CD4-positive, alpha-beta T cell treated with Interleukin-10 for 1 hour (primary cell): ENCODE measurements at places on chromosomes 5 and 9.

DNA sequence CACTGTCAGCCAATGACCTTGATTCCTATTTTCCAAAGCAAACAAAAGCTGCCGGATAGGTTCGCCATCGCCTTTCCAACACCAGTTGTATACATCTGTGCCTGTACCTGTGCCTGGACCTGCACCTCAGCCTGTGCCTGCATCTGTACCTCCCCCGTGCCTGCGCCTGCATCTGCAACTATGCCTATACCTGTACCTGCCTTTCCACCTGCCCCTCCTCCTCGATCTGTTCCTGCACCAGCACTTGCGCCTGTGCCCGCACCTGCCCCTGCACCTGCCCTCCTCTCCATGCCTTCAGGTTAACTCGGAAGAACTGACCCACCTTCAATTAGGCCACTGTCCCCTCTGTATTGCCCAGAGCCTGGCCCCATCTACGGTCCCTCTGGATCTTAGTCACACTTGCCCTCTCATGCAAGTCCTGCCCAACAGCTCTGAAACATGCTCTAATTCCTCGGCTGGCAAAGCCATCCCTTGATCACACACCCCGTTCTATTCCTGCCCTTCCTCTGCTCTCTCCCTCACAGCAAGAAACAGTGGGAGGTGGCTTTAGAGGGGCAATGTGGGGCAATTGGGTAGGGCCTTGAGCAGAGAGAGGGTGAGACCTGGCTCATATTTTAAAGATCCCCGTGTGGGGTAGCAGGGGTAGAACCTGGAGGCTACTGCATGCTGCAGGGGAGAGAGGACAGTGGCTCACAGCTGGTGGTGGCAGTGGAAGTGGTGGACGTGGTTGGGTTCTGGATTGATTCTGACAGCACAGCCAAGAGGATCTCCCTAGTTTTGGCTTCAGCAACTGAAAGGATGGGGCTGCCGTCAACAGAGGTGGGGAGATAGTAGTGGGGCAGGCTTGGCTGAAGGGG, 59.6 kb upstream of the PHYKPL start:
- DNase-seq: no peak

DNA sequence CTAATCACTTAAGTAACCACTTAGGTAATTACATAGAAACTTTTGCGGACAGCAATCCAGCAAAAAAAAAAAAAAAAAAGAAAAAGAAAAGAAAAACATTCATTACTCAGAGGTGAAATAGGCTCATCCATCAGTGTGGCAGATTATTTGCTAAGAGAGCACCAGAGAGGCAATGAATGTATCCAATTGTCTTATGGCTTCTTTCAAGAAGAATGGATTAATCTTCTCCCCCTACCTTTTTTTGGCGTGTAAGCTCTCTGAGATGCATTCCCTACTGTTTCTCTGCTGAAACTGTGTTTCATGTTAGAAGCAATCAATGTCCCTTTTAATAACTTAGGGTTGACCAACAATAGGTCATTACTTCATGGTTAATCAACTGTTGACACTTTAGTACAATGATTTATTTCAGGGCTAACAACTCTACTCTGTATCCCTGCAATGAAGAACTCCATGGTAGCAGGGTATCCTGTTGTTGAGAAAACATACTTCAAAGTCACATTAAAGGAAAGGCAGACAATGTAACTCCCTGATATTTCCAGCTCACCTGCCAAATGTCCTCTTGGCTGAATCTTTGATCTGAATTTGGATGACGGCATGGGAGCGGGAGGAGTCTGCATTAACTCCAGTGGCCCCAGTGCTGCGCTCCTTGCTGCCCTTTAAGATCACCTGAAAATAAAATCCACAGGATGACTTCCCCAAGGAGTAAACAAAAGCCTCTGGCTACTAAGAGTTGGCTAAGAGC, 57.6 kb downstream of the KIF24 start:
- DNase-seq: no peak

DNA sequence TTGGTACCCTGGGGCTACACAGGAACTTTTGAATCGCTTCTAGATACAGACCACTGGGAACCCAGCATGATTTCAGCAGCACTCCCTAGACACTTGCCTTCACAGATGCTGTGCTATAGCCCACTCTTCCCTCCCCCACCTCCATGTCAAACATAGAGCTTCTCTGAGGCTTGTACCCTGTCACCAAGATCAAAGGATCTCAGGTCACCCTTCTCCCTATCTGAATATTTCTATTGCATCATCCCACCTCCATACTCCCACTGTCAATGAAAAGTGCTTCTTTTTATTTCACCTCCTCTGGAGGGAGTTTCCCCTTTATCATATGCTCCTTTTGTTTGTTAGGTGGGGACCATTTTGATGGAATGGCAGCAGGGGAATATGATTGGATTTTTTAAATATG, 29.2 kb upstream of the PHF24 start:
- no peak for DNase-seq

GRCh38 chr5:172870291-172870714, 36.3 kb downstream of the ERGIC1 start:
- no peak for DNase-seq

DNA sequence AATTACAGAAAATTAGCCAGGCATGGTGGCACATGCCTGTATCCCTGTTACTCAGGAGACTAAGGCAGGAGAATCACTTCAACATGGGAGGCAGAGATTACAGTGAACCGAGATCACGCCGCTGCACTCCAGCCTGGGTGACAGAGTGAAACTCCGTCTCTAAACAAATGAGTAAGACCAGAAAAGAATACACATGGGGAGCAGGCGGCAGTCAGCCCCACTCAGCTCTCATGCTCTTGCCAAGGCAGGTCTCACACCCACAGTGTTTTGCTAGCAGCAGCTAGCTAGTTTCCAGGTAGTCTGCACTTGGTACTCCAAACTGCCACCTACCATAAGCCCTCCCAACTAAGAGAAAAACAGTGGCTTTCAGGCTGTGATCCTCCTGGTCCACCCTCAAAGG, 722.3 kb upstream of the CTNND2 start:
- no peak for DNase-seq

GRCh38 chr5:157555037-157555640, 20.4 kb downstream of the ADAM19 start:
- no peak for DNase-seq

DNA sequence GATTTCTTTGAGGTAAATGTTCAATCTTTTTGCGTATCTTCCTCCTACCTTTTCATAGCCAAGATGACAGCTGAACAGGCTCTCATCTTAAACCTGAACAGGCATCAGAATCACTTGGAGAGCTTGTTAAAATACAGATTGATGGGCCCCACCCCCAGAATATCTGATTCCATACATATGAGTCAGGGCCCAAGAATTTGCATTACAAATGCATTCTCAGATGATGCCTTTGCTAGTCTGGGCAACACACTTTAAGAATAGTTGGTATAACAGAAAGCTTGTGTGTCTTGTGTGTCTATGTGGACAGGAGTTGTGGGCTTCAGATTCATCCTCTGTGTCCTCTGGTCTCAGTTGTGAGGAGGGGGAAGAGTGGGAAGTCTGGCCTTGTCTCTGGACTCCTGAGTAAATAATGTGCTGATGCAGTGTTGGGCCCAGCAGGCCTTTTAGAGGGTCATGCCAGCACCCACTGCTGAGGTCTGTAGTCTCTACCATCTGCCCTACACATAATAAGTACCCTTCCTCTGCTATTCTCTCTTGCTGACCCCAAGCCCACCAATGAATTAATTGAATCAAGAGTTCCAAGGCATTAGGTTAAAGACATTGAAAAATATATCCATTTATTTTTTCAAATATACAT, 43.1 kb downstream of the PTCD2 start:
- DNase-seq: no peak

- peak; percentile 79 for DNase-seq
Observed at GRCh38 chr5:36870399-36871040, 6.0 kb upstream of the NIPBL start.

DNA sequence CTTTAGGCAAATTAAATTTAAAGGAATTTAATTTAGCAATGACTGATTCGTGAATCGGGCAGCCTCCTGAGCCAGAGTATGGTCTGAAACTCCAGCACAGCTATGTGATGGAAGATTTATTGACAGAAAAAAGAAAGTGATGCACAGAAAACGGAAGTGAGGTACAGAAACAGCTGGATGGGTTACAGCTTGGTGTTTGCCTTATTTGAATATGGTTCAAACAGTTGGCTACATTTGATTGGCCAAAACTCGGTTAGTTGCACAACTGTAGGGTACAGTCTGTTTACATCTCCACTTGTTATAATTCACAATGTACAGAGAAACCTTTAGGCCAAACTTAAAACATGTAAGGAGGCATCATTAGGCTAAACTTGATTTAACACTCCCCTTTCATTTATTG, 1716.1 kb upstream of the C9orf72 start:
- no peak for DNase-seq

DNA sequence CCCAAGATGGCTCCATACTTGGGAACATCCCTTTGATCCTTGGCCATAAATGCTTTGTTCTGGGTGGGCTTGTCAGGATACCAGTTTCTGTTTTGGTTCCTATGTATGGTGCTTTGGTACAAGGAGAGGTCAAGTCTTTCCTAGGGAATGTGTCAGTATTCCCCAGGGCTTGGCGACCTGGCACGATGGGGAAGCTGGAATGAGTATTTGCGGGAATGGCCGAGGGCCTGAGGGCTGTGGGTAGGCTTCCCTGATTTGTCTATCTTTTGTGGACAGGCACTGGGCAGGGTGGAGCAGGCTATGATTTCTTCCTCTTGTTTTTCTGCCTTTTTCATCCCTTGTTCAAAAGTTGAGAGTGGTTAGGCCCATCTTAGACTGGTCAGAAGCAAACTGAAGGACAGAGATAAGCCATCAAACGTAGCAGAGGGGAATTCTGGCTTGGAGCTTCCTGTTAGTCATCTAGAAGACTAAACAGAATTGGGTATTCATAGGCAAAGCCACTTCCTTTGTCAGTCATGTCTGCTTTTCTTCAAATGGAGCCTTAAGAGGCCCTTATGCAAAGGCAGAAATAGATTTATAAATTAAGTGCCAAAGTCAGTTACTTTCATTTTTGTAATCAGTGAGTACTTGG, 13.7 kb downstream of the DOCK2 start:
- DNase-seq: peak; percentile 45

DNA sequence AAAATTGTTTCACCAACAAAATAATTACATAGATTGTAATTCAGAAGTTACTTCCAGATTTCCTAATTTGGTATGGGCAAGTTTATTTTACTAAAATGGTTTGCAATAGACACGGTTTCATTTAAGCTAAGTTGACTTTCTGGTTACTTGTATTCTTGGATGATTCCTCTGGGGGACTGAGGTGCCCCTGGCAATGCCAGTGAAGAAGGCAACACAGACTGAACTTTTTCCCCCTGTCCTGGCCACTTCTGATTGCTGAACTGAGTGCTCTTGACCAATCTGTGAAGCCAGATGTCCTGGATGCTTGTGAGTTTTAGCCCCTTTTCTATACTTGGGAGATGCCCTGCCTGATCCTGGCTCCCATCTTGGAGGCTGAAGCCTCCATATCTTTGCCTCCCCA, 66.3 kb upstream of the FANCC start:
- DNase-seq: no peak

DNA sequence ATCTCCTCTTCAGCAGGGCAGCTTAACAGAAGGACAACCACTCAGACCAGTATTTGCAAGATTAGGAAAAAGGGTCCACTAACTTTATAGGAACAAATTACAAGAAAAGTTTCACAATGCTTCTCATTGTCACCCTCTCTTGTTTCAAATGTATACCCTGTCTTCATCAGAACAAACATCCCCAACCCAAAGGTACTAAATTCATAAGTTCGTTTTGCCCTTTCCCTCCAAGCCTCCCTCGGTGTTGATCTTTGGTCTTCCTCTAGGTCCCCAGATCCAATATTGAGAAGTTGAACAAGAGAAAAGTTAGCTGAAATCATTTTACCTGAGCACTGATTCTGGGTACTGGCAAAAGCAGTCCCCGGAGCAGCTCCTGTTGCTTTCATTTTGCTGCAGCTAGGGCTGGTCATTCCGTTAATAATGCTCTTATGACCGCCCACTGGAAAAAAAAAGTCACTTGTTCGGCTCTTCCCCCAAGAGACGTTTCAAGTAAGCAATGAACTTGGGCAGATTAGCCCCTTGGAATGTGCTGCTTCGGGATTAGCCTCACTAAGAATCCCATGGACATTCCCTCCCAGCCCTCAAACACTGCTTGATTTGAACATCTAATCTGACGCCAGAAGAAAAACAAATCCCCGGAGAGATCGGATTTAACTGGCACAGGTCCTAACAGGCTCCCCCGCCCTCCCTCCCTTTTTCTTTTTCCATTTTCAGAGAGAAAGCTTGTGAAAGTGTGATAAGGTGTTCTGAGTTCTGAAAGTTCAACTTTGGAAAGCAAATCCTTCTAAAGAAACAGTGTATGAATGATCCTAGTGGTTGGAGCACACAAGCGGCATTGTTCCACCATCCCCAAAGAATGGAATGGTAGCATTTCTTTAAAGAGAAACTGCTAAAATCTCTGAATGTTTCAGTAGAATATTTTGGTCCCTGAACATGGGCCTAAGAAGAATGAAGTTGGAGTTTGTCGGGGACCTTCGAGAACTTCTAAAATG, 252.5 kb downstream of the TRPM3 start:
- DNase-seq: no peak

DNA sequence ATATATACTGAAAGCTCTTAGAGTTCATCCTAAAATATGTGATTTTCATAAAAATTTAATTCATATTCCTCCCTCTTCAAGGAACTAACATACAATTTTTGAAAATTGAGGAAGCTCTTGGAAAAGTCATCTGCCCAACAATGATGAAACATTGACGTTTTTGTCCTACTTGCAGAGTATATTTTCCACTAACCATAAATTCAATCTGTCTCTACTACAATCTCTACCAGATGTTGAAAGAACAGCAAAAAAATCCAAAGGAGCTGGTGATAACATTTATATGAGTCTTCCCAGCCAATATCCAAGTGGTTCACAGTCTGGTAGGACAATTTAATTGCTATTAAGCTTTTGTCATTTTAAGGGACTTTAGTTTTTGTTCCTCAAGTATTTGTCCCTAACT, 81.1 kb upstream of the NR3C1 start:
- DNase-seq: no peak

GRCh38 chr5:180868960-180869359, 7.9 kb upstream of the ZFP62 start:
- DNase-seq: peak; percentile 63

DNA sequence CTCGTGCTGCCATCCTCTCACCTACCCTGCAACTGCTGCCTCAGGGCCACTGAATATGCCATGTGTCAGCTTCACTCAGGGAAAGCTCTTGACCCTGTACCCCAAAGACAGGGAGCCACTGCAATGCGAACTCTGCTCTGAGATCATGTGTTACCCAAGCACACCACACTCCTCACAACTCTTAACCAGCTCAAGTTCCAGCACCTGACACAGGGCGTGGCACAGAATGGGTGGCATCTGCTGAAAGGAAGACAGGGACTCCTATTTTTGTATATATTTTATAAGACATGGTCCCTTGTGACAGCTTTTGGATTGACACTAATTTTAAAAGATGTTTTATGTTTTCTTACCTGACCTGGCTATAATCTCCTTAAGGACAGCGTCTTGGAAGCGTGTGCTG, 10.7 kb downstream of the PHYKPL start:
- no peak for DNase-seq

- no peak for DNase-seq
Observed at GRCh38 chr9:126563556-126563955, 50.2 kb upstream of the LMX1B start.

- DNase-seq: no peak
Observed at GRCh38 chr9:124698265-124698664, 72.8 kb downstream of the NR6A1 start.

GRCh38 chr9:116580853-116581252, 106.3 kb upstream of the TRIM32 start:
- no peak for DNase-seq
